ENCODE measurements at places on chromosomes 5 and 9.

DNA sequence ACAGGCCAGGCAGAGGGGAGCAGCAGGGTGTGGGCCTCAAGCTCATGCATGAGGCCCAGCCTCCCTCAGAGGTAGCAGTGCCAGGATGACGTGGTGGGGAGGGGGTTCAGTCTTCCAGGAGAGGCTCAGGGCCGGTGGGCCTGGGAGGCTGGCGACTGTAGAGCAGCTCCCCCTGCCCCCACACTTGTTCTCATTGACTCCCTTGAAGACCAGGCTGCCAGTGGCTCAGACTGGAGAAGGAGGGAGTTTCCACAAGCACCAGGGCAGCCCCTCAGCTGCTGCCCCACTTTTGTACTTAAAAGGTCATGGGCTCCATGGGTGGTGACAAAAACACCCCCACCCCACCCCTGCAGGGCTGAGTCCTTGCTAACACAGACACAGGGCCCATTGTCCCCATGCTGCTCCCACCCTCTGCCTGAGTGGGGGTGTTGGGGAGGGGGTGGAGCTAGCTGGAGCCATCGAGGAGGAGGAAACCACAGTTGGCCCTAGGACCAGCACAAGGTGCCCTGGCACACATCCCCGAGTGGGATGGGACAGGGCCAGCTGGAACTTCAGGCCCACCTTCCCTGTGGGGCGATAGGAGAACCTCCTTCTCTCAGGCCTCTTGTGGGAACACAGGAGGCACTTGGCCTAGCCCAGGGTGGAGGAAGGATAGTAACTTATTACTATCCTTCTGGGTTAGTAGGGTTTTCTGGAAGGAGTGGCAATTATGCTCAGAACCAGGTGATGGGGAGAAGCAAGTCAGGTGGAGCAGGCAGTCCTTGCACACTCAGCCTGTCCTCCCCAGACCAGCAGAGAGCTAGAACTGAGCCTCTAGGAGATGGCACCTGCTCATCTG is 10.7 kb downstream of the PDLIM4 start:
- DNase-seq = no peak

- DNase-seq = no peak
These were observed 71.0 kb upstream of the BARHL1 start for GRCh38 chr9:132511191-132511999.

- DNase-seq = no peak
These were observed 29.6 kb upstream of the B4GALT1 start for GRCh38 chr9:33196736-33197135.

DNA sequence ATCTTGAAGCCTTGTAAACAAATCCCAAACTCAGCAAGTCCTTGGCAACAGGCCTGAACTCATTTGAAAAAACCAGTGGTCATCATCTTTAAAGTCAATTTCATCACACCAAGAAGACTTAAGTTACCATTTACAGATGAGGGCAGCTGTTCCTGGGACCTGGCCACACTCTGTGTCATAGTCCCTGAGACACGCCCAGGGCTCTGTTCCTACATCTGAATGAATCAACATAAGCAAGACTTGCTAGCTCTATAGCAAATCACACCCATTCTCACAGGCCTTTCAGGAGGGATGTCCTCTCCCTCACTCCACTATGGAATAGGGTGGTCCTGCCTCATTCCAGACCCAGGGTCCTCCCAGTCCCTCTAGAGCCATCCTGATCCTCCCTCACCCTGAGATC is 142.8 kb downstream of the NSG2 start:
- DNase-seq = no peak

DNA sequence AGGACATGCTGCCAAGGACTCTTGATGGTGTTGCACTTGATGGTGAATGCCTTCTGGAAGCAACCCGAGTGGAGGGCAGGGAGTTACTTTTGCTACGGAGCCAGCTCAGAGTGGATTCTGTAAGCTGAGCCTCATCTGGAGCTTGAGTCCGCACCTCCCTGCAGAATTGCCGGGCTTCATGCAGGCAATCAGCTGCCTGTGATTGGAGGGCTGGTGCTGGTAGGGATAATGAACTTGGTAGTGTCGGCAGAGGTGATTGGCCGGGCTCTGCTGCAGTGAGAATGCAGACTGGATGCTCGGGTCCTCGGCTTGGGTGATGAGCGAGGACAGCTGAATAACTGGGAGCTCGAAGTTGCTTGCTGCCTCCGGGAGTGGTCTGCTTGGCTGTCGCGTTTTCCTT is 23.1 kb downstream of the SLC25A25 start:
- DNase-seq = peak; percentile 86

DNA sequence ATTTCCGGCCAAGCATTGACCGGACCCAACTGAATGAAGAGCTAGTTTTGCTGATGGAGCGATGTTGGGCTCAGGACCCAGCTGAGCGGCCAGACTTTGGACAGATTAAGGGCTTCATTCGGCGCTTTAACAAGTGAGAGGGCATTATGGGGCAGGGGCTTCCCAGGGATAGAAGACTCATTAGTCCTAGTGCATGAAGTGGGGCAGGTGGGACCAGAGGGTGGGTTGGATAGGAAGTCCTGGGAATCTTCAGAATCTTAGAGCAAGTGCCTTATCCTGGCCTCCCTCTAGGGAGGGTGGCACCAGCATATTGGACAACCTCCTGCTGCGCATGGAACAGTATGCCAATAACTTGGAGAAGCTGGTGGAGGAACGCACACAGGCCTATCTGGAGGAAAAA is 6.0 kb downstream of the SPAG8 start:
- no peak for DNase-seq

DNA sequence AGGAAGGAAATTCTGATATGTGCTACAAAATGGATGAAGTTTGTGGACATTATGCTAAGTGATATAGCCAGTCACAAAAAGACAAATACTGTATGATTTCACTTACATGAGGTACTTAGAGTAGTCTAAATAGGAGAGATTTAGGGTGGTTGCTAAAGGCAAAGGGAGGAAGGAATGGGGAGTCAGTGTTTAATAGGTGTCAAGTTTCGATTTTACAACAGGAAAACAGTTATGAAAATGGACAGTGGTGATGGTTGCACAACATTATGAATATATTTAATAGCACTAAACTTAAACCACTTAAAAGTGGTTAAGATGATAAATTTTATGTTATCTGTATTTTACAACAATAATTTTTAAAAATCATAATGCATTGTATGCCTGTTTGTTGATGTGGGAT is 40.4 kb upstream of the ECM2 start:
- DNase-seq = no peak

DNA sequence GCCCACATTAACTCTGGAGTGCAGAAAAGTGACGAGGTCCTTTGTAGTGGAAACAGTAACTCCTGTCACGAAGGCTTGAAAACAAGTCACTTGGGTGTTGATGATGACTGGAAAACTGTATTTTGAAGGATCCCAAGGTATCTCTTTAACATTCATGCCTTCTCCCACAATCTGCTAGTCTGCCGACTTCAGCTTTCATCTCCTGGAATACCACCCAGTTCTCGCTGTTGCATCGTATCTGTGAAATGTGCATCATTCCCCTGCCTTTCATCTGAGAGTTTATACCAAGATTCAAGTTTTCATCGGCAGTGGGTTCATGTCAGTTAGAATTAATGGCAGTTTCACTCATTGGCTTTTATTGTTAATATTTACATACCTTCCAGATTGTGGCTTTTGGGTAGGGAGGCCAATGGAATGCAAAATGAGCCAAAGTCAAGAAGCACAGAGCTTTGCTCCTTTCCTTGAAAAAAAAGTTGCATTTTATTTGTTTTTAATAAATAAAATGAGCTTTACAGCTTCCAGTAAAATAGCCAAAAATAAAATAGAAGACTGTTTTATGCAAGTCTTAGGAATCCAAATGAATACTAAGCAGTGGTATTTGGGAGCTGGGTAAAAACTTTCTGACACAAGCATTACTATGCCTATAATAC is 575.2 kb upstream of the WWC1 start:
- DNase-seq = peak; percentile 12

DNA sequence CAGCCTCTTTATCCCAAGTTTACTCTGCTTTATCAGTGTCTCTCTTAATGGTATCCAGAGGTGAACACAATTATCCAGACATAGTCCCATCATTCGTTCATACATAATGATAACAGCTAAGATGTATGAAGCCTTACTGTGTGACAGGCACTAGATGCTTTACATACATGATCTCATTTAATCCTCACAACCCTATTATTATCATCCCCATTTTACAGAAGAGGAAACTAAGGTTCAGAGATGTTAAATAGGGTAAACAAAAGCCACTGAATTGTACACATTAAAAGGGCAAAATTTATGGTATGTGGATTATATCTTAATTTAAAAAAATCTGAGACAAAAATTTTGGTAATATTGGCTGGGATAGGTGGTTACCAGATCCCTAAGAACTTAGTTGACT is 124.1 kb upstream of the TBC1D2 start:
- no peak for DNase-seq

GRCh38 chr9:93713716-93714115 is 137.3 kb downstream of the PHF2 start:
- no peak for DNase-seq

GRCh38 chr5:173029499-173029921 is 26.6 kb upstream of the CREBRF start:
- DNase-seq = no peak

DNA sequence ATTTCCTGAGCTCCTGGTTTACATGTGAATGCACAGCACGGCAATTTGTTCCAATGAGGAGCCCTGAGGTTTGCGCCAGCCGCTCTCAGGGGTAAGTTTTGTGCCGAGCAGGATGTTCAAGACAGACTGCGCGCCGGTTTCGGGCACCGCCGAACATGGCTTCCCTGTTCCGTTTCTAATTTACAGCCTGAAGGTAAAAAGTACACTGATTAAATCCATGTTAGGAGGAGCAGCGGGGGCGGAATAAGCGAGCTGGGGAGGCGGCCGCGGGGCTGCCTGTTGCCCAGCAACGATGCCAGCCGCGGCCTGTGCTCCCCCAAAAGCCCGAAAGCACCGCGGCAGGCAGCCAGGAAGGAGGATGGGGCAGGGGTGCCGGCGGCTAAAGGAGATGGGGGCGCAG is 6.4 kb downstream of the SOWAHA start:
- DNase-seq = no peak

DNA sequence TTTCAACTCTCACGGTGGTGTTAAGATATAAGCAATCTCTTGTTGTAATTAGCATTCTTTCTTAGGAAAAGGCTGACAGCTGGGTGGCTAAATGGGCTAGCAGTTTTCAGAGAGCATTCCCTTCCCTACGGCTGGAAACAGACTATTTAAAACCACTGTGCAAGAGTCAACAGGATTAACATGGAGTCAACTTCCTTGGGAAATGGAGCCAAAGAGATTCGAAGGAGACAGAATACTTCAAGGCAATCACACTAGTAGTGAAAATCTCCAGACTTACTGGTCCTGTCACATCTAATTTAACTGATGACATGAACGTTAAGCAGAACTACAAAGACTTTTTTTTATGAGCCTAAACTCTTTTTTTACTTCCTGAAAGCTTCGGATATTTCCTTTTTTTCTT is 453.3 kb upstream of the ITGA1 start:
- no peak for DNase-seq

DNA sequence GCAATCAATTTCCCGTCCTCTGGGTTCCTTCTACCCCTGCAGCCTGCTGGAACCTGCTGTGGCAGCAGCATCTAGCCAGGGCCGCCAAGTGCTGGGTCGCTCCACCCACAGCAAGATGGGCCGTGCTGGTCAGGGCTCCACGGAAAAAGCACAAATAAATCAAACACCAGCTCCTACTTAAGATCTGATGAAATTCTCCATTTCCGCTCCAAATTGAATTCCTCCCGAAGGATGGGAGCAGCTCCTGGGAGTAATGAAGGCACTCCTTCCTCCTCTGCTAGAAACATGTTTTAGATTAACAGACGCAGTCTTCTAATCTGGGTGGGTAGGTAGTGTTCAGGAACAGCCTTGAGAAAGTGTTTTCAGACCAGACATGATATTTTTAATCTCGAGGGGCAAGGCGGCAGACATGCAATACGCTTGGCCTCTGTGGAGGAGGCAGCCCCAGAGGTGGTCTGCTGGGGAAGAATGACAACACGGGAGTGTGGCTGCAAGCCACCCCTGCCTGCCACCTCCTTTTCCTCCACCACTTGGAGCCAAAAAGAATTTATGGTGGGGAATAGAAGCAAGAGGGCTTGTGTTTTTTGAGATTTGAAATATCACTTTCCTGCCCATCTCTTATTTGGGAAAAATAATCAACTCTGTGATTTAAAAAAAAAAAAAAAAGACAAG is 194.1 kb downstream of the AOPEP start:
- peak; percentile 45 for DNase-seq

- no peak for DNase-seq
These were observed 856 bp upstream of the ATOSB start for GRCh38 chr9:35116539-35116897.

DNA sequence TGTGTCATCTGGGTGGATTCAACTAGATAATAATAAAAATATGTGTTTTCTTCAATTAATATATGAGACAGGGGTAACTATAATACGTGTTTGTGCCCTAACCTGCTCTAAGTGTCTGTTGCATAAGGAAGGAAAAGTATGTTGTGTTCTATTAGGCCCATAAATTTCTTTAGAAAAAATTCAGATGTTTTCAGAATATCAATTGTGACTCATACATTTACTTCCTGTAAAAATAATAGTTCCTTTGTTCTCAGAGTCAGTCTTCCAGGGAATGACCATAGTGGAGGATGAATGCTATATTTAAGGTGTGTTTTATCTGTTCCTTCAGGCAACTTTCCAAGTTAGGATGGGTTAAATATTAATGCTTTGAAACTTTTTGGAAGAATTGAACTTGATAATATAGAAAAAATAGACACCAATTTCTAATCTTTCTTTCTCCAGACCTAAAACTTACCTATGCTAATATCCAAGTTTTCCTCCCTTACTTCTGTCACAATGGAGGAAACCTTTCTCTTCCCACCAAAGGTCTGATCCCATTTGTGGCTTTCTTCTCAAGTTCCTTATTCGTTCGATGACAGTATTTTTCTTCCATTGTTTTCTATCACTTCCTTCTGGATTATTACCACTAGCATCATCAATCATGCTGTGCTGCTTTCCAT is 49.9 kb downstream of the ISL1 start:
- no peak for DNase-seq

- no peak for DNase-seq
These were observed 45.9 kb upstream of the TRMT10B start for GRCh38 chr9:37707748-37708147.

DNA sequence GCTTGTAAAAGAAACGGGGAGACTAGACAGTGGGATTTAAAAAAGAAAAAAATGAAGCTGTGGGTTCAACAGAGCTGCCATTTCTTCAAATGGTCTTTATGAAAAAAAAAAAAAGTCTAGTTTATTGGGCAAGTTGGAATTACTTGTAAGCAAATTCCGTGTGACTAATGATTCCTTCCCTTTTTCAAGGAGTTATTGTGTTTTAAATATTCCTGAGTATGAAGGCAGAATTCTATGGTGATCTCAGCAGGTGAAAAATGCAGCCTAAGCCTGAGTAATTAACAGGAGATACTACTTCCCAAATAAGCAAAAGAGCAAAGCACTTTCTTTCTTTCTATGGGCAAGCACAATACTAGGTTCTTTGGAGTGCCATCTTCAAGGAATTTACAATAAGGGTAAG is 481.9 kb downstream of the ZNF608 start:
- no peak for DNase-seq

GRCh38 chr5:143244990-143245389 is 158.5 kb downstream of the NR3C1 start:
- no peak for DNase-seq

GRCh38 chr5:59829386-59829785 is 64.1 kb downstream of the PDE4D start:
- peak; percentile 56 for DNase-seq

- DNase-seq = no peak
These were observed 10.4 kb downstream of the GMCL2 start for GRCh38 chr5:178176791-178177190.

- peak; percentile 58 for DNase-seq
These were observed 1278.0 kb downstream of the EFNA5 start for GRCh38 chr5:106392766-106393165.

- DNase-seq = no peak
These were observed 131.6 kb downstream of the GABRB2 start for GRCh38 chr5:161414896-161415295.

Measured in skeletal muscle cell (primary cell).